ENCODE measurements at places on chromosomes 1 and 21.

DNA sequence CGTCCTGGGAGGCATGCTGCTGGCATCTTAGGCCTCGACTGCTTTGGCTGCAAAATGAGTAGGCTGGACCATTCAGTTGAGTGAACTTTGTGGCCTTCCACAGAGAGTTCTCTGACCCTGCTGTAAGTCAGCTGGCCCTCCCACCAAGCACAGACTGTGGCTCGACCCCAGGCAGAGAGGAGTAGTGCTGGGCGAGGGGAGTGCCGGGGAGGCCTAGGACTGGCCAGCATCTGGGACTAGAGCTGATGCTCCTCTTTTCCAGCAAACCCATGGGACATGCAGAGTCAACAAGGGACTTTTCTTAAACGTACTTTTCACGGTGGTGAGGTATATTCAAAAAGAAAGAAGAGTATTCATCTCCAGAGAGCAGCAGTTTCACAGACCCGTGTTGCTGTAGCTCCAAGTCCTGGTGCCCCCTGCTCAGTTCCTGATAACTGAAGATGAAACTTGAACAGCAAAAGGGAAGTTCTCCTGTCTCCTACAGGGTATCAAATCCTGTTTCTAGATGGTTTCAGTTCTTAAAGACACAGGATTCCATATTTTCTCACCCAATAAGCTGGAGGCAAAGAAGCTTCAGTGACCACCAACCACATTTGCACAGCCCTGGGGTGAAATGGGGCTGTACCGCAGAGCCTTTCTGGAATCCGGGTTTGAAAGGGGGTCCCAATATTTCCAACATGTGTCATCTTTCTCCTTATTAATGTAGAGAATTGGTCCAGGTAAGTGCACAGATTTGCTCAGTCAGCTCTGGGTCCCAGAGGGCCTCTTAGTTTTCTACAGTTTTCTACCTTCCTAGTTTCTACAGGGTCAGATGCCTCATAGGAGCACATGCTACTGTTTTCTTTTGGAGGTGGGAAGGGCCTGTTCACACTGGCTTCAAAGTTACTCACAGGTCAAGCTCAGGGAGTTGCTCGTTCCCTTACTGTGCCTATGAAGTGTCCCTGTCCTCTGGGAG is 20.9 kb downstream of the BATF3 start:
- DNase-seq: no peak

DNA sequence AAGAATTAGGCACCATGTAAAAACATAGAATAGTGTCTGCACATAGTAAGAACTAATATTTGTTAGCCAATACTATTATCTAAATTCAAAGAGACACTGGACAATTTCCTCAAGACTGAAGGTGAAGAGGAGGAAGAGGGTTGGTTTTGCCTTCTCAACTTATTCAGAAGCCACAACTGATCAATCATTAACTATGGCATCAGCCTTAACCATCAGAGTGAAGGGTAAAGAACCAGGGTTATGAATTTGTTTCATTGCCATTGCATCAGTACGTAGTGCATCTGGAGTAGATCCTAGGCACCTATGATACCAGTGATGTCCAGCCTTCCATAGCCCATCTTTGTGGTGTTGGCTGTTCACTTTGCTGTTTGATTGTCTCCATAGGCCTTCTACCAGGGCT is 421.7 kb upstream of the DEPDC1 start:
- DNase-seq: no peak

- no peak for DNase-seq
Observed at GRCh38 chr1:153670257-153670858, 435 bp downstream of the ILF2 start.

DNA sequence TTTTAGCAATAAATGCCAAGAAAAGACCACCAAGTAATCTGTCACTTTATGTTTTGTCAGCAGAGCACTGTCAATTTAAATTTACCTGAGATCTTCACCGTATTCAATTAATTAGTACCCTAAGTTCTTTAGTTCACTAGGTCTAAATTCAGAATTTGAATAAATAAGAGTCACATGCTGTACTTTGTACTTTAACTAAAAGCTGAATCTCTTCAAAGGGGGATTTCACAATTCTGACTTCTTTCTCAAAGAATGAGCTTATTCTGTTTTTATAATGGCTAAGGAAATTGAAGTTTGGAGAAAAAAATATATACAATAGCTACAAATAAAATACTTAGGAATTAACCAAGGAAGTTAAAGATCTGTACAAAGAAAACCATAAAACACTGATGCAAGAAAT is 2.1 kb upstream of the GNG5 start:
- DNase-seq: no peak

DNA sequence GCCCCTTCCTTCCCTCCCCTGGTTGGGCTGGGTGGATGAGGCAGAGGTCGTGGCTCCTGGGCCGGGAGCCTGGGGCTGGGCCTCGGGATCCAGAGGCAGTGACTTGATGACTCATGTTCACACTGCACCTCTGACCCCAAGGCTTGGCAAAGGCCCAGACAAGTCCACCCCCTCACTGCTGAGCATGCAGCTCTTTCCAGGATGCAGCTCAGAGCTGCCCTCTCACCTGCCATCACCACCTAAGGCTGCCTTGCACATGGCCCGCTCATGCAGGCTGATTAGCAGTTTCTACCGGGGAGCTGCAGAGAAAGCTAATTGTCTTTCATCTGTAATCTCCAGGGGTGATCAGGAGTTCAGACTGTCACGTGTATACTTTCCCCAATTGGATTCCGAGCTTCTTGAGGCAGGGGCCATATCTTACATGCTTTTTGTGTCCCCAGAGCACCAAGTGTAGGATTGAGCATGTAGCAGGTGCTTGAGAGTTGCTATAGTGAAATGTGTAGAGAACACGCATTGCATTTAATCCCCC is 62.1 kb downstream of the LRRN2 start:
- peak; percentile 38 for DNase-seq

- peak; percentile 87 for DNase-seq
Observed at GRCh38 chr1:100597061-100597741, 59.3 kb downstream of the GPR88 start.

DNA sequence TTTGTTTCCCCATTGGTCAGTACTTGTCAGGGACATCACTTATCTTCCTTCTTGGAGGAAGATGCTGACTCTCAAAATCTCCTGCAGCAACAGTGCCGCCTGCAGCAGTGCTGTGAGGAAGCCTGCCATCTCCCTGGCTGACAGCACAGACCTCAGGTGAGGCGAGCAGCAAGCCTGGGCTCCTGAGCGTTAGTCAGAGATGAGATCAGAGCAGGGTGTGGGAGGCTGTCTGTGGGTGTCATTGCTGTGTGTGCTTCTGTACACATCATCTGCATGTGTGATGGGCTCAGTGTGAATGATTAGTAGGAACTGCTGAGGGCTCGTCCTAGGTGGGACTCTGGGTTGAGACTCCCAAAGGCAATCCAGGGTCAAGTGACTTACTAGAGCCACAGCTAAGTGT is 6.1 kb downstream of the STRIP1 start:
- no peak for DNase-seq

DNA sequence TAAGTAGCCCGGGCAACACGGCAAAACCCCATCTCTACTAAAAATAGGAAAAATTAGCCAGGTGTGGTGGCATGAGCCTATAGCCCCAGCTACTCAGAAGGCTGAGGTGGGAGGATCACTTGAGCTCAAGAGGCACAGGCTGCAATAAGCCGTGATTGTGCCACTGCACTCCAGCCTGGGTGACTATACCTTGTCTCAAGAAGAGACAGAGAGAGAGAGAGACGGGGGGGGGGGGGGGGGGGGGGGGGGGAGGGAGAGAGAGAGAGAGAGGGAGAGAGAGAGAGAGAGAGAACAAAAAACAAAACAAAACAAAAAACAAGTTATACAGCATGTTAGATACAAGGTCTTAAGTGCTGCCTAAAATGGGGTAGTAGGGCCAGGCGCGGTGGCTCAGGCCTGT is 77.8 kb upstream of the ZNF281 start:
- peak; percentile 29 for DNase-seq

DNA sequence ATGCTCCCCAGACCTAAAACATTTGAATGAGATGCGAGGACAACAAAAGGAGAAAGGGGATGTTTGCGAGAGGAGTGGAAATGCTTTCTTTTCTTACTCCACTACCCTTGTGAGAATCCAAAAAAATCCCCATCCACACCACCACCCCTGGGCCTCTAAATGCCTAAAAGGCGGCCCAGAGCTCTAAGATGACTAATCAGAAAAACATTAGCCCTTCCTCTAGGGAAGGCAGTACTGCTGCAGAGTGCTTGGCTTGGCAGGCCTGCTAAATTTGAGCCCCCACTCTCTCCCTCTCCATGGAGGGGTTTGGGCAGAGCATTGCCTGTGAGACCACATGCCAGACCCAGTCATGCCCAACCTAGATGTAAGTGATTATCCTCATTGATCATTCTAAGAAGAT is 347.9 kb downstream of the USH2A start:
- DNase-seq: peak; percentile 25

DNA sequence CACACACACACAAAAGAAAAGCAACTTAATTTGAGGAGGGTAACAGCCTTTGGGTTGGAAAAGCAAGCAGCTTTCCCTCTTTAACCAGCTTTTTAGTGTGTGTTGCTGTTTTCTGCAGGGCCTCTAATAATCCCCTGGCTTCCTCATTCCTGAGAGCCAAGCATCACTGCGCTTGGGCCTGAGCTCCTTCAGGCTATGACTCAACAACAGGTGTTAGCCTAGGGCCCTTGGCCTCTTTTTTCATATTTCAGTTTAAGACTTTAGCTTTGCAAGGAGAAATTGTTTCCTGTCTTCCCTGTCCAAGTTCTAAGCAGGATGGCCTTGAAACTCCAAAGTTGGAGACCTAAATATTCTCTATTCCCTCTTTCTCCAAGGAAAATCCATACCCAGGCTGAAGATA is 26.2 kb upstream of the SNX27 start:
- peak; percentile 63 for DNase-seq

- no peak for DNase-seq
Observed at GRCh38 chr1:113215015-113215414, 142.0 kb downstream of the LRIG2 start.

GRCh38 chr1:2566101-2567045 is 10.2 kb downstream of the TNFRSF14 start:
- DNase-seq: no peak

DNA sequence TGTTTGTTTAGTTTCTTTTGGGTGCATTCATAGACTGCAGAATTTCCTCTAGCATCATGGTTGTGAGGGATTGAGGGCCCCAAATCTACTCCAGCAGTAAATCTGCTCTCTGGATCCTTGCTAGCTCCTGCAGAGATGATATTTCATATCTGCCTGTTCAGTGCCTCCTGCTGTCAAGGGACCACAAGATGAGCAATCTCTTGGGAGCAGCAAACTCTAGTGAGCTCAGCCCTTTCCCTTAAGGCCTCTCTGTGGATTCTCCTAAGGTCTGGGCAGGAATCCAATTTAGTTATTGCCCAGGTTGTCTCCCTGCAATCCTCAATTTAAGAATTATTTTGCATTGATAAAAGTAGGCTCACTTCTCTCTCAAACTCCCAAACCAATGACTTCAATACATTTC is 76.9 kb downstream of the RGS18 start:
- DNase-seq: no peak

DNA sequence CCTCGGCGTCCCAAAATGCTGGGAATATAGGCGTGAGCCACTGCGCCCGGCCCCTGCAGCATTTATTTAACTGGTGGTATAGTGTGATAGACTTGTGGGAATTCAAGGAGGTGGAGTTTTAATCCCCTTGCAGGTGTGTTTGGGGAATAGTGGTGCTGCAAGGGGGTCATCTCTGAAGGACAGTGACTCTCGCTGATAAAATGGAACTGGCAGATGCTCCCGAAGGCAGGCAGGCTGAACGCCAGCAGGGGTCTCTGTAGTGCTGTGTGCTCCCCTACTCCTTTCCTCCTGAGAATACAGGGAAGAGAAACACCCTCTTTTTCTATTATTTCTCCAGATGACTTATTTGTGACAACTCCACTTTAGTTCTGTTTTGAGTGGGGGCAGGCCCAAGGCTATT is 4.0 kb downstream of the OSCP1 start:
- no peak for DNase-seq

DNA sequence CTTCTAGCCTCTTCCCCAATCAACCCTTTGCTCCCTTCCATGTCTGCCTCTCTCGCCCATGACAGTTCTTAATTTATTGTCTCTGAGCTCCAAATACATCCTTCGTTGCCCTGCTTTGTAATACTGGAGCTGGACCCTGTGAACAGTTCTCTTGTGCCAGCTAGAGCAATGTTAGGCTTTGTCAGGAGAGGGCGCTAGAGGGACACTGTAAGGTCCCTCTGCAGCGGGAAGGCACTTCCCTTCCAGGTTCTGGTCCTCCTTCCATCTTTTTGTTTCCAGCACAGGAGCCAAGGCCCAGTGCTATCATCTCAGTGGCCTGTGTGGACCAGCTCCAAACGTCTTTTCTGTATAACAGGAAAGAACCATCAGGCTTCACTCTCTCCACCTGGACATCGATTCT is 95.9 kb downstream of the PTPRU start:
- DNase-seq: peak; percentile 48

DNA sequence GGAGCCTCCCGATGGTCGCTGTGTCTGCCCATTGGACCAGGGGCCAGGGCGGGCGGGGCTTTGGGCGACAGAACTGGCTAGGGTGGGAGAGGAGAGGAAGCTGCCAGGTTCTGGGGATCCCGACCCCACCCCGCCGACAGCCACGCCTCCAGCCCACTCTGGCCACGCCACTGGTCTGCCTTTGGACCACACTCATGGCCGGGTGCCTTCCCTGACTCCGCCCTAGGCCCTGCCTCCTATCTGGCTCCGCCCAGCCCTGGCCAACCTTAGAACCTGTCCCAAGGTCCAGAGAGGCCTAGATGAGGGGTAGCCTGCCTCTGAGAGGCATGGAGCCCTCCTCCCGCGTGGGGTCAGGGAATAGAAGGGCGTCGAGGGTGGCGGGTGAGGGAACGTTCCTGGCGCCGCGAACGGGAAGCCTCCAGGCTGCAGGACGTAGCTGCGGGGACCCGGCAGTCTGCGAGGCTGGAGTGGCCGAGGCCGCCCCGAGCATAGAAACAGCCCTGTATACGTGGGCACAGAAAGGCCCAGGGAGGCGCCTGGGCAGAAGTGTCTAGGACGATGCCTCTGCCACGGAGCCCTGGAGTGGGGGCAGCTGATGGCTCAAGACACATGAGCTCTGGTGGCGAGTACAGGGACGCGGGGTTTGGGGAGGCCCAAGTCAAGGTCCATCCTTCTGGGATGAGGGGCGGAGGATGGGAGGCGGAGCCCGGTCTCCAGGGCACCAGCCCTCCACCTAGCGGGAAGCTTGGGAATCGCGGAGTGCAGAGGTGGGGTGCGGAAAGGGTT is 11.5 kb upstream of the COL16A1 start:
- peak; percentile 93 for DNase-seq

Data from fibroblast of the aortic adventitia (primary cell).